T-cell (primary cell): ENCODE measurements at places on chromosomes 1 and 21. TPM values are rescaled to one million over a fixed set of nuclear protein-coding genes. Genes with fewer than 3 reads are reported as not detected.

The COL24A1 gene
- total RNA-seq, result 0.40 TPM

The PGLYRP4 gene
- not detected for total RNA-seq

The DSCAM gene
- total RNA-seq, result not detected

The PLA2G2A gene
- total RNA-seq, result not detected

The HMGCS2 gene
- total RNA-seq, result not detected

The GCSAML gene
- total RNA-seq, result 0.47 TPM

The BEST4 gene
- 2.4 TPM for total RNA-seq

The TMEM81 gene
- 5.0 TPM for total RNA-seq

The CD244 gene
- 12.4 TPM for total RNA-seq

The MR1 gene
- total RNA-seq, result 22.7 TPM

The ASB17 gene
- total RNA-seq, result not detected

The TMPRSS3 gene
- 2.0 TPM for total RNA-seq

The PFKL gene
- 134 TPM for total RNA-seq

The TMEM50A gene
- total RNA-seq, result 95.8 TPM

The LCA5L gene
- 0.48 TPM for total RNA-seq

The FCER1G gene
- total RNA-seq, result 5.2 TPM

The SERPINC1 gene
- 0.72 TPM for total RNA-seq

The MMEL1 gene
- total RNA-seq, result 3.3 TPM

The PADI3 gene
- total RNA-seq, result not detected

The EXO1 gene
- total RNA-seq, result 1.9 TPM

The KRTAP11-1 gene
- total RNA-seq, result not detected

The AIRE gene
- total RNA-seq, result not detected

The GNG12 gene
- 0.35 TPM for total RNA-seq

The PRKAA2 gene
- 0.03 TPM for total RNA-seq

The FLG2 gene
- not detected for total RNA-seq

The FAM151A gene
- not detected for total RNA-seq

The RLF gene
- 17.5 TPM for total RNA-seq

The TLCD4 gene
- 0.09 TPM for total RNA-seq

The NCF2 gene
- total RNA-seq, result 3.6 TPM

The KCNA3 gene
- total RNA-seq, result 125 TPM

The BMP8B gene
- total RNA-seq, result 1.3 TPM

The NMNAT2 gene
- not detected for total RNA-seq

The NPHS2 gene
- total RNA-seq, result not detected

The FMO4 gene
- 2.0 TPM for total RNA-seq

The MROH9 gene
- total RNA-seq, result not detected

The FOXD3 gene
- not detected for total RNA-seq

The MRAP gene
- not detected for total RNA-seq

The ZSWIM5 gene
- 1.8 TPM for total RNA-seq

The NPPA gene
- total RNA-seq, result not detected

The SEMA4A gene
- total RNA-seq, result 1.5 TPM

The SLC6A9 gene
- 6.5 TPM for total RNA-seq

The SPRR3 gene
- total RNA-seq, result not detected

The PBX1 gene
- 2.3 TPM for total RNA-seq

The NKAIN1 gene
- total RNA-seq, result not detected

The CRABP2 gene
- total RNA-seq, result 1.6 TPM

The SLAMF9 gene
- not detected for total RNA-seq

The CRYAA gene
- total RNA-seq, result not detected

The TMEM51 gene
- not detected for total RNA-seq

The TMEM200B gene
- total RNA-seq, result not detected

The TRMT1L gene
- 22.1 TPM for total RNA-seq

The HSPA6 gene
- 4.4 TPM for total RNA-seq

The CDCA8 gene
- 1.8 TPM for total RNA-seq

The TAL1 gene
- total RNA-seq, result 0.28 TPM

The HRNR gene
- total RNA-seq, result not detected

The OR2T33 gene
- not detected for total RNA-seq

The NID1 gene
- total RNA-seq, result not detected

The SGIP1 gene
- total RNA-seq, result not detected
